ENCODE measurements at places on chromosomes 1 and 21.
A peak's percentile ranks its signal among the peaks of the same experiment; 100 is the strongest.

- no peak for DNase-seq
Observed at GRCh38 chr1:59985911-59986515, 59.4 kb upstream of the CYP2J2 start.

DNA sequence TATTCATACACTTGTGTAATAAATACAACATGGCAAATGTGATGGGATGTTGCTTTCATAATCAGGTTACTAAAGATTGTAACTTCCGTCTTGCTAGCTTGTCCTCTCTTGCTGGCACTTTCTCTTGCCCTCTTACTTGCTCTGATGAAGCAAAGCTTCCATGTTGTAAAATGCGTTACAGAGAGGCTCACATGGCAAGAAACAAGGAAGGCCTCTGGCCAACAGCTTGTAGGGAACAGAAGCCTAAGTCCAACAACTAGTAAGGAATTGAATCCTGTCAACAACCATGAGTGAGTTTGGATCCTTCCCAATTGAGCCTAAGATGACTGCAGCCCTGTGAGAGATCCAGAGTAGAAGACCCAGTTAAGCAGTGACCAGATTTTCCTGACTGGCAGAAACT, 15.4 kb downstream of the TMED5 start:
- no peak for DNase-seq

DNA sequence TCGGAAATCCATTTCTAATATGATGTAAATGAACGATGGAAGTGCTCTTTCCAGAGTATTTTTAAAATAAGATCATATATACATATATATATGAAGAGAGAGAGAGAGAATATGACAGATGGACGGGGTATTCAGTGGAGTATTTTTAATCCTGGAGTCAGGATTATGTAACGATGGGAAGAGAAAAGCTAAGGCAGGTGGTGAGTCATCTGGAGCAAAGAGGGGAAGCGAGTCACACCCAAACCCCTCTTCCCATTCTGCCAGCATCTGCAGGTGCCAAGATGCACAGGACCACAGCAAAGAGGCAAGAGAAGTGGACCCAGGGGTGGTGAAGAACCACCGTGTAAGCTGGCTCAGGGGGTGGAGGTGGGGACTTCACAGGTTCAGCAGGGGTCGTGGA, 102.7 kb upstream of the GRIK3 start:
- DNase-seq = no peak

GRCh38 chr1:27007909-27008582, 4.6 kb downstream of the TENT5B start:
- no peak for DNase-seq

DNA sequence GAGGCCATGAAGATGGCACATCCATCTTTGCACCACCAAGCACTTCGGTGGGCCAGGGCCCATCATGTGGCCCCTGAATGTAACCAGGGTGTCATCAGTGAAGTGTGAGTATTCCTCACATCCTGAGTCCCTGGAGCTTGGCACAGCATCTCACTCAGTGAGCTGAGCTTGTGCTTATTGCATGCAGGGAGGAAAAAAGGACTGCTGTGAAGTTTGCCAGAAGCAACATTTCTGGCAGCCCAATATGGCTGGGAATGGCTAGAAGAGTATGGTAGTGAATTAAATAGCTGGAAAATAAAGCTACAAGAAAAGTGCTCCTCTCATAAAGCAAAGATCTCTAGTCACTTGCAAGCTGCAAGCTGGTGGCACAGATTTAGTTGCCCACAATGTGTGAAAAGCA, 109.3 kb downstream of the TNFSF18 start:
- no peak for DNase-seq

GRCh38 chr1:154749078-154749760, 120.9 kb downstream of the KCNN3 start:
- no peak for DNase-seq

DNA sequence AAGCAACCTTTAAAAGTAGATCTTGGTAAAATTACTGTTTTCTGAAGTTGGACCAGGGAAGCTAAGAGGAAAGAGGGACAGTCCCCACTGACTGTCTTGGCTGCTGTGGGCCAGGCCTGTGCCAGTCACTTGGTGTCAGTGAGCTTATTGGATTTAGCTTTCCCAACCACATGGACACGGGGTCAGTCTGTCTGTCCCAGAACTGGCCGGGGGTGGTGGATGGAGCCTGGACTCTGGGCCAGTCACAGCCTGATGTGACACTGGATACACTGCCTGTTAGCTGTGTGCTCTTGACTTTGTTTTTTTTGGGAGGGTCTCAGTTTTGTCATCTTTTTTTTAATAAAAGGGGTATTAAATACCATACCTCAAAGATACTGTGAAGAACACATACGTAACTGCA, 96.7 kb downstream of the GALNT2 start:
- DNase-seq = no peak

DNA sequence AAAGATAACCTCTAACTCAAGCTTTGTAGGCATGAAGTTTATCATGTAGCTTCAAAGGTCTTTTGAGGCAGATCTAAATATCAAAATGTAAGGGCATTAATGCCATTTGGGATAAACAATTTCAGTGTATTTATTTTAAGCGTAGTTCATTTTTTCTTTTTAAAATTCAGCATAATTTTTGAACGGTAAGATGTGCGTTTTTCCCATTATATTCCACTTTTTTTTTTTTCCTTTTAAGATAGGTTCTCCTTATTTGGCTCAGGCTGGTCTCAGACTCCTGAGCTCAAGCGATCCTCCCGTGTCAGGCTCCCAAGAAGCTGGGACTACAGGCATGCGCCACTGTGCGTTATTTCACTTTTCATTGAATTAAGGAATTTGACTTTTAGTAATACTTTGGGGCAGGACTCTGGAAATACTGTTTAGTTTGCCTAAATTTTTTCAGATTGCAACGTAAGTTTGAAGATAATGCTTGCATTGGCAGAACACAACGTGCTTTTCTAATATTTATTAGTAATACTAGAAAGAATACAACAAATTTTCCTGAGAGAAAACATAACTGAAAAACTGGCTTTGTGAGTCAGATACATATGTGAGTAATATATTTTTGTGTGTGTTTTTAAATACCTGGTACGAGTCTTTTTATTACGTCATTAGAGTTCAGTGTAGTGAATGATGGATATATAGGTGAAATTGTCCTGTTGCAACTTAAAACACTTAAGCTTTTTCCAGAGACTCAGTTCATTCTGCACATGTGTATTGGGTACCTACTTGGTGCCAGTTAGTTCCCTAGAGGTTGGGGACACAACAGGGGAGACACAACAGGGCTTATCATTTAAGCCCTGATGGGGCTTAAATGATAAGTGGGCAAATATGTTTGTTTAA, 2.2 kb downstream of the RALGPS2 start:
- no peak for DNase-seq

GRCh38 chr1:2231532-2232254, 3.6 kb downstream of the SKI start:
- DNase-seq = peak; percentile 82

GRCh38 chr21:33858667-33859372, 56.8 kb downstream of the ATP5PO start:
- DNase-seq = no peak

- no peak for DNase-seq
Observed at GRCh38 chr1:56788102-56788501, 31.1 kb downstream of the FYB2 start.

- DNase-seq = peak; percentile 26
Observed at GRCh38 chr1:20932437-20932977, 145.4 kb upstream of the HP1BP3 start.

DNA sequence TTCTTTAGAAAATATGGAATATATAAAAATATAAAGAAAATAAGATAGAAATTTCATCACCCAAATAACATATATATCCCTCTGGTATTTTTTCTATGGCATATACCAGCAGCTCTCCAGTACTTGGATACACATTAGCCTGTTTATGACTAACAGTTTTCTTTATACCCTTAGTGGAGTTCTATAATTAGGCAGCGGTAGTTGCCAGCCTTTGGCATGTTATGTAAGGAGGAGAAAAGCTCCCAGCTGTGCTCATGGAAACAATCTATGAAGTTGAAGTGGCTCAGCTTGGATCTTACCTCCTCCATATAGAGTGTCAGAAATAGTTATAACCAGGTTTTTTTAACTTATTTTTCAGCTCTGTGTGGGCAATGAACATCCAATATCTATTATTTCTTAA, 1636.8 kb downstream of the AMY1C start:
- DNase-seq = no peak
